ENCODE measurements at places on chromosomes 11 and 22. TPM values are rescaled to one million over a fixed set of nuclear protein-coding genes. Genes with fewer than 3 reads are reported as not detected.

DNA sequence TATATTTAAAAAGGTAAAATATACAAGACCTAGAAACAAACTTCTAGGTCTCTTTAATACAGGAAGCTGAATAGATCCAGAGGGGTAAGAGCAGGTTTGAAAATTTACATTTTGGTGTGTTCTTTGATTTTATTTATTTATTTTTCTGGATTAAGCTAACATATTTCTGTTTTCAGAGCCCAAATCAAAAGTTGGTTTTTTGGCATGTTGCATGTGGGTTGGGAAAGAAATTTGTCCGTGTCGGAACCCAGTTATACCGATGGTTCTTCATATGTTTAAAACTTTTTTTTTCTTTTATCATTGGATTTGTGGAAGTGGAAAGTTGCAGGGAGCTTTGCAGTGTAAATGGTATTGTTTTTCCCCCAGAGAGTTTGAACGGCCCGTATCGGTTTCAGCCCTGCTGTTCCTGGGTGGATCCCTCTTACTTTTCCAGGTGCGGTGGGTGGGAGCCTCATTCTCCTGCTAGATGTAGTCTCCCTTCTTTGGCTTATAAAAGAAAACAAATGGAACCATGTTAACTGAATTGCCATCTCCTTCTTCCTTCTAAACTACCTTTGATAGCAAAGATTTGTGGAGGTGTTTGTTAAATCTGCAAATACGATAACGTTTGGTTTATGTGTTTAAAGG, 746 bp downstream of the CTNND1 start:
- H3K4me3 ChIP-seq: no peak overlapping the region
- DNase-seq: no peak
- peaks cover 4% of the 10 kb centered on the region for H3K27me3 ChIP-seq

DNA sequence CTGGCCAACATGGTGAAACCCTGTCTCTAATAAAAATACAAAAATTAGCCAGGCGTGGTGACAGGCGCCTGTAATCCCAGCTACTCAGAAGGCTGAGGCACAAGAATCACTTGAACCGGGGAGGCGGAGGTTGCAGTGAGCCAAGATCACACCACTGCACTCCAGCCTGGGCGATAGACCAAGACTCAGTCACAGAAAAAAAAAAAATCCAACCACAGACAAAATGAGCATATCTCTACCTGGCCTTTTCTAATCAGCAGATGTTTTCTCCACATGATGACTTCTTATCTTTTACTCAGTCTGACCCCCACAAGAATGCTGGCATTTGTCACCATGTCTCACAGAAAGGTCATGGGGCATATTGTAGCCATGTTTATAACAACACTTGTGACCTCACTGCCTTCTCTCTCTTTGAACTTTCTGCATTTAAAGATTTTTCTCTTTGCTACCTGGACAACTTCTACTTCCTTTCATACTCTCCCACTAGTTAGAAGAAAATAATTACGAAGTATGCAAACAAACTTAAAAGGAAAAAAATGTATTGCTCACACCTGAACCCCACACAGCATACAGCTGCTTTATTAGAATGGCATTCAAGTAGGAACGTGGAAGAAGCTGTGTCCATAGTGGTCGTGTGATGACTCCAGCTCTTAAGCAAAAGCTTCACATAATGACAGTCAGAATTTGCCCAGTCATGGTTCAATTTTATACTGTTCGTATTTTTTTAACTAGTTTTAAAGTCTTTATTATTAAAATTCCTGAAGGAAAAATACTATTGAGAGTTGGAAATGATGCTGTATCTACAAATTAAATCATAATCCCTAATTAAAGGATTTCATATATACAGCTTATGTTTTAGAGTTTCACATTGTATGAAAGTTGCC, 65.4 kb downstream of the ZC3H12C start:
- DNase-seq: no peak
- H3K36me3 ChIP-seq: no peaks in the 10 kb centered on the region
- H3K4me1 ChIP-seq: no peaks in the 10 kb centered on the region
- H3K27ac ChIP-seq: no peak overlapping the region
- peaks cover 3% of the 10 kb centered on the region for H3K27me3 ChIP-seq
- H3K4me3 ChIP-seq: no peak overlapping the region

Gene ELF5
- not detected for total RNA-seq

Gene OR8G1
- total RNA-seq: not detected

DNA sequence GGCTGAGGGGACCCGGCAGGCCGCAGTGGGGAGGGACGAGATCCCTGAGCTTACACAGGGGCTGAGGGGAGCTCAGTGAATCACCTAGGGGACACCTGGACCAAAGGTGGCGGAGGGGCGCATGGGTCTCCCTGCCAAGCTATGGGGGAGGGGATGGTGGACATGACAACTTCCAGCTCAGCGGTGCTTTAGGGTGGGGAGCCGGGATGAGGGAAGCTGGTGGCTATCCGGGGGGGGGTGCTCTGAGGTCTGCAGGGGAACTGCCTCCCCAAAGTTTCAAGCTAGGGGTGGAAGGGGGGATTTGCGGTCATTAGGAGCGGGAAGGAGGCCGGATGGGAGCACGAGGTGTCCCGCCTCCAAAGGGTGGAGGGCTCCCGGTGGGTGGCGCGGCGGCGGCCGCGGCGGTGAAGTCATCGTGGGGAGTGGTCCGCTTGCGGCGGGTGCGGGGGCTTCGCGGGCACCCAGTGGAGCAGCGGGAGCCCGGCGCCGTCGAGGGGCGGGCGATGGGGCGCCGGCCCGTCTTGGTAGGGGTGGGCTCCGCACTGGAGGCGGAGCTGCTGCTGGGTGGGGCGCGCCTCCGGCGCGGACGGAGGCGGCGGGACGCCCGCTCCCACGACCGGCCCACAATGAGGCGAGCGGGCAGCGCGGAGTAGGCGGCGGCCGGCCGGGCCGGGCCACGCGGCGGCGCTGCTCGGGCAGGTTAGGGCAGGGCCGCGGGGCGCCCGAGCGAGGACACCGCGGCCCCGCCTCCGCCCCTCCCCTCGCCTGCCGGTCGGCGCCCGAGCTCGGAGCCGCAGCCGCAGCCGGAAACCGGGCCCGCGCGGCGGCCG, at the start of gene MICALL1:
TSS of gene MICALL1 (plus strand) at position 764 of the 830 bp plus-strand sequence. CDS start 126 bp downstream, outside the sequence.
- peak within 1 kb of the TSS; percentile 74 for H3K4me3 ChIP-seq
- H3K27ac ChIP-seq: peak within 1 kb of the TSS; percentile 73
- no peaks in the 10 kb centered on the region for H3K27me3 ChIP-seq
- H3K4me1 ChIP-seq: peaks cover 28% of the 10 kb centered on the region
- no peaks in the 10 kb centered on the region for H3K36me3 ChIP-seq

- H3K4me3 ChIP-seq: no peak overlapping the region
- H3K27ac ChIP-seq: no peak overlapping the region
- H3K36me3 ChIP-seq: no peaks in the 10 kb centered on the region
- H3K4me1 ChIP-seq: no peaks in the 10 kb centered on the region
- no peak for DNase-seq
These were observed 209.2 kb upstream of the SEZ6L start for GRCh38 chr22:25959818-25960774.

Gene MGAT3
- total RNA-seq: 0.83 TPM
